ENCODE measurements at places on chromosomes 7 and 10.

DNA sequence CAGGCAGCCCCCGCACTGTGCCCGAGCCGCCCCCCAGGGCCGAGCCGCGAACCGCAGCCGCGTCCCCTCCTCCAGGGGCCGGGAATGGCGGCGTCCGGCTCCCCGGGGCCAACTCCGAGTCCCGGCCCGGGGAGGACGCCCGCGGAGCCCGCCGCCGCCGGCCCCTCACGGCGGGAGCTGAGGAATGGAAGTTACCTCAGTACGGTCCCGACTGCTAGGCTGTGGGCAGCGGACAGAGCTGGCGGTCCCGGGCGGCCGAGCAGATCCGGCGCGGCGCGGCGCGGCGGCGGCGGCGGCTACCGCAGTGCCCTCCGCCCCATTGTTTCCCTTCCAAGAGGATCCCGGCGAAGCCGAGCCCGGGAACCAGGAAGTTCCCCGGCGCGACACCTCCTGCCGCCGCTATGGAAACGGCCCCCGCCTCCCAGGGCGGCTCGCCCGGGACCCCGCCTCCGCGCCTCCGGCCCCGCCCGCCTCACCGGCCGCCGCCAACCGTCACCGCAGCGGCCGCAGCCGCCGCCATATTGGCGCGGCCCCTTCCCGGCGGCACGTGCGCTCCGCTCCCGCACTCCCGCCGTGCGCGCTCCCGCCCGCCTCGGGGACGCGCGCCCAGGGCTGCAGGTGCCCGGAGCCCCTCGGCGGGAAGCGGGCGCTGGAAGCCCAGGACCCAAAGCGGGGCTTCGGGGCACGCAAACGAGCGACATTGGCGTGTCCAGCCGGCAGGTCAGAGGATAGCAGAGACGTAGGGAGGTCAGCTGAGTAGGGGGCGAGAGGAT lies at the start of gene USP6NL:
TSS of gene USP6NL (minus strand) at position 403 of the 773 bp plus-strand sequence. CDS start 14,016 bp downstream, outside the sequence.
- peak; percentile 85 for DNase-seq

GRCh38 chr10:50222199-50222598 lies 29.1 kb downstream of the ASAH2 start:
- no peak for DNase-seq

DNA sequence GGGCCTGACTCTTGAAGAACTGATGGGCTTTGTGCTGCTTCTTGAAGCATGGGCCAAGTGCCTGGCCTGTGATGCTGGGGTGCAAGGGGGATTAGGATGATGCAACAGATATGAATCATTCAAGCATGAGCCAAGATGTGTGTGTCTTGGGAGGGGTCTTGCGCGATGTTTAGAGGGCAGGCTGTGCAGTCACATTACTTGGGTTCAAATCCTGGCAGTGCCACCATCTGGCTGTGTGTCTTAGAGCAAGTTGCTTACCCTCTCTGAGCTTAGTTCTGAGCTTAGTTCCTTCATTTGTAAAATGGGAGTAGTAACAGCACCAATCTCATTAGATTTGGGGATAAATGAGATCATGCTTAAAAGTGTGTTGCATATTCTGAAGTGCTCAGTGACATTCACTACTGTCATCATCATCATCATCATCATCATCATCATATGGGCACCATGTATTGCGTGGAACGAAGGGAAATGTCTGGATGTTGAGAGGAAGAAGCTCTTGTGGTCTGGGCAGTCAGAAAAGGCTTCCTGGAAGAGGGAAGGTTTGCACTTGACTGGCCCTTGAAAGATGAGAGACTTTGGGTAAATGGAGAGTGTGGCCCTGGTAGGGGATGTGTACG lies 9.3 kb downstream of the UNC5B start:
- no peak for DNase-seq

- no peak for DNase-seq
These were observed 107.3 kb downstream of the GALNT11 start for GRCh38 chr7:152132812-152133211.

DNA sequence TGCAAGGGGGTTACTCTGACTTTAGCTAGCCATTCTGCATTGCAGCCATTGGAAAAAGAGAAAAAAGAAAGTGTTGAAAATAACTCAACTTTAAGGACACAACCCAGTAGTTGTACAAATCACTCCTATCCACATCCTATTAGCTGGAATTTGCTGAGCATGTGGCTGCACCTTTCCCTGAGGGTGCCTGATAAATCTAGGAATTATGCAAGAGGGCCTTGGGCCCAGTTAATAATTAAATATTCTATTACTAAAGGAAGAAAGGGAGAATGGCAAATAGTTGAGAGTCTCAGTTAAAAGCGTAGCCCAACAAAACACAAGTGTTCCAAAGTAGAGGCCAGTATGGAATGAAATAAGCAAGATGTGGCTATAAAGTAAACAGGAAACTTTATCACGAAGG lies 200.9 kb upstream of the CNTNAP2 start:
- DNase-seq = no peak

DNA sequence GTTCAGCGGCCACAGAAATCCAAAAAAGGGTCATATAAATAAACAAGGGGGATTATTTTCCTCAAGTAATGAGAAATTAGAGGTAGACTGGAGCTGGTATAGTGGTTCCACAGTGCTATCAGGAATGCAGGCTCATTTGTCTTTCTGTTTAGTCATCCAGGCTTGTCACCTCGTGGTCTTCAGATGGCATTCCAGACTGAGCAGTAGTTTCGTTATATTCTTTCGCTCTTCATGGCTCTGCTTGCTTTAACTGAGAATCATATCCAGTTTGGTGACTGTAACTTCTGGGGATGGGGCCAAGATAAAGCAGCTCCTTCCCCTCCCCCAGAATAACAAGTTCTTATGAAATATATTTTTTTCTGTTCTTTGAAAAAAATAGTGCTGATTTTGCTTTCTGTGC lies 9.5 kb downstream of the ANKIB1 start:
- DNase-seq = no peak

- DNase-seq = no peak
These were observed 1281.2 kb upstream of the SORCS1 start for GRCh38 chr10:108445746-108446145.

DNA sequence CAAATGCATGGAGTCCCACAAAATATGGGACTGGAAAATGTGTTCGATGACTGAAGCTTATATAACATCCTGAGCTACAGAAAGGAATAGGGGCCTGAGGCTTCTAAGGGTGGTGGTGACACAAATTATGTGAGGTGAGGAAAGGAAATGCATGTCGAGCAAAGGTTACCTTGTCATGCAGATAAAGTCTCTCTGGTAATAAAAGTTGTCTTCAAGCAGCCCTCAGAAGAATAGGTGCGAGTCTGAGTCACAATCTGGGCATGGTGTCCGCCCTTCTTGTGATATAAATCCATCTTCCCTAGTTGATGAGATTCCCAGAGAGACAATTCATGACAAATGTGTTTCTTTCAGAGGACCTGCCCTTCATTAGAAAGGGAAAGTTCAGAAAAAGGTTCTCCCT lies 985.2 kb upstream of the C7orf33 start:
- no peak for DNase-seq

- DNase-seq = no peak
These were observed 141.1 kb upstream of the CDK13 start for GRCh38 chr7:39808796-39809481.

DNA sequence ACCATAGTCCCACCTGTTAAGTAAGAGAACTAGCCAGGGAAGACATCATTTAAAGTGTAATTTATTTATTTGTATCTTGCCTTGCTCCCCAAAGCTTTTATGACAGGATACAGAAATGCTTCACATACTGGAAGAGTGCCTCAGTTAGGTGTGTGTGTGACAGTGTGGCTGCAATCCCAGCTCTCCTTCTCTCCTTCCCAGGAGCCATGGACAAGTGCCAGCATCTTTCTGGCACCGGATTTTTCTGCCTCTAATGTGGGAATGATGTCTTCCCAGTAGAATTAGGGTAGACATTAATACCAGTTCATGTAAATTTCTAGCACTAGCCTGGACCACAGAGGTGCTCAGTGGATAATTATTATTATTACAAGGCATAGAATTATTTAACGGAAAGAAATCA lies 30.3 kb upstream of the ATXN7L1 start:
- no peak for DNase-seq

GRCh38 chr7:68454931-68455330 lies 1143.3 kb upstream of the AUTS2 start:
- no peak for DNase-seq

GRCh38 chr10:88278912-88279311 lies 304.2 kb downstream of the RNLS start:
- DNase-seq = no peak

DNA sequence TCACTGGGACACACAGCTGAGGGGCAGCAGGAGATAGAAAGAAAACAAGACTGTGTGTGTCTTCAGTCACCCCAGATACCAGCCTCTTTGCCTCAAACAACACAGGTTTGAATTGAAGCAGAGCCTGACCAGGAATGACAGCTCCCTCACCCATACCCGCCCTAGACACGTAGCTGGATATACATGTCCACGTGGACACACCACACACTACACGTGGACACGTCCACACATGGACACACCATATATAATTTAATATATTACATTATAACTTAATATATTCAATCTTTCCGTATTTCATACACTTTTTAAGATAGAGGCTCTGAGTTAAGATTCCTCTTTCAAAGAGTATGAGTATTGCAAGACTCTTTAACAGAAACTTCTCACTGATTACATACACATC lies 11.3 kb downstream of the GDF2 start:
- DNase-seq = no peak

DNA sequence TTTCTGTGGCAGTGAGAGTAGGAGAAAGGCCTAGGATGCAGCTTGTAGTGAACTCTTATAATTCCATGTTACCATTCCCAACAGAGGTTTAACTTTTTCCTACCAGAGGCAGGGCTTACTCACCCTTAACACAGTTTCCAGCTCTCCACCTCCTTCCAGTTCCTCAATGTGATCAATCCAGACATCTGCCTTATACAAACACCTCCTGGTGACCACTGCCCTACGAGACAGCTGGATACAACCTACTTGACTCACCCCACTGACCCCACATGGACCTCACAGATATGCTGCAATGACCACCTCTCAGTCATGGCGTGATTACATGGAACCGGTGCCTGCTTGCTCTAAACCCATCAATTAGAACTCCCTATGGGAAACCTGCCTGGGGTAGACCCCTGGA lies 326.5 kb downstream of the TNS3 start:
- no peak for DNase-seq

DNA sequence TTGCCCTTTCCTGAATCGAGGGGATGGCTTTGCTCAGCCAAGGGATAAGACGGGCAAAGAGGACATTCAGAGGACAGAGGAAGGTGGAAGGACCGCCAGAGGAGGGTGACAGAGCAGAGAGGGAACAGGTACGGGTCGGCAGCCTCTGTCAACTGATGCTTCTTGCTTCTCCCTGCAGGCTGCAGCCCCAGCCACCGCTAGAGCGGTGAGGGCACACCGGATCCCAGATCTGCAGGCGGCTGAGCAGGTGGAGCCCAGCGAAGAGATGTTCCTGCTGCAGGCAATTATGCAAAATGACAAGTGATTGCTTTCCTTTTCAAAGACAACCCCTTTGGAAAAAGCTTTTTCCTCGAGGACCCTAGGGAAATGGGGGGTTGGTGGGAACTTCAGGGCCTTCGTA lies 181.9 kb upstream of the ANKRD30A start:
- no peak for DNase-seq

GRCh38 chr10:78218798-78219490 lies 185.3 kb downstream of the RPS24 start:
- no peak for DNase-seq

- no peak for DNase-seq
These were observed 66.3 kb upstream of the ZRANB1 start for GRCh38 chr10:124875596-124875995.

GRCh38 chr7:3082831-3083230 lies 39.2 kb upstream of the CARD11 start:
- DNase-seq = no peak

- peak; percentile 23 for DNase-seq
These were observed 216.5 kb upstream of the MKLN1 start for GRCh38 chr7:131111081-131111576.

DNA sequence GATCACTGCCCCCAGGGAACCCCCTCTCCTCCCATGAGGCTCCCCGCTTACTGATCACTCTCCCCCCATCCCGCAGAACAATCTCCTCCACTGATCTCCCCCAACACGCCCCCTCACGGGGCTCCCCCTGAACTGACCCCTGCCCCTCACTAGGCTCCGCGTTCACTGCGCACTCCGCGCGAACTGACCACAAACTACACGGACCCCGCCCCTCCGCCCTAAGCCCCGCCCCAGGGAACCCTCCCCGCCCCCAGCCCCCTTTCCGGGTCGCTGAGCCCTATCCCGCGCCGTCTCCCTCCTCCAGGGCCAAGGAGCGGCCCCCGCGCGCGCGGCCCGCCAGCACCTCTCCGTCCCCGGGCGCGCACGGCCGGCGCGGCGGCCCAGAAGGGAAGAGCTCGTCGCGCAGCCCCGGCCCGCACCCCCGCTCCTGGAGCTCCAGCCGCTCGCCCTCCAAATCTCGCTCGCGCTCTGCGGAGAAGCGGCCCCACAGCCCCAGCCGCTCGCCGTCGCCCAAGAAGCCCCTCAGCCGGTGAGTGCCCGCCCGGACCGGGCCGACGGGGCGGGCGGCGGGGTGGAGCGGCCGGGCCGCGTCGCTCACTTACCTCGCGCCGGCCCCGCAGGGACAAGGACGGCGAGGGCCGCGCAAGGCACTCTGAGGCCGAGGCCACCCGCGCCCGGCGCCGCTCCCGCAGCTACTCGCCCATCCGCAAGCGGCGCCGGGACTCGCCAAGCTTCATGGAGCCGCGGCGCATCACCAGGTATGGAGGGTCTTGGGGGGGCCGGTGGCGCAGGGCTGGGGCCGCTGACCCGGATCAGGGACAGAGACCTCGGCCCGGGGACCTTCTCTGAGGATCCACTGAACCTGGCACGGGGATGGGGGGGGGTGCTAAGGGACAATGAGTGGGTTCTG lies 19.9 kb upstream of the HSPB1 start:
- no peak for DNase-seq

GRCh38 chr10:4691301-4691700 lies 134.7 kb upstream of the AKR1E2 start:
- peak; percentile 6 for DNase-seq

- DNase-seq = no peak
These were observed 150.4 kb downstream of the PPP1R3A start for GRCh38 chr7:113768387-113768786.

GRCh38 chr10:129161150-129161549 lies 305.9 kb upstream of the MGMT start:
- no peak for DNase-seq

DNA sequence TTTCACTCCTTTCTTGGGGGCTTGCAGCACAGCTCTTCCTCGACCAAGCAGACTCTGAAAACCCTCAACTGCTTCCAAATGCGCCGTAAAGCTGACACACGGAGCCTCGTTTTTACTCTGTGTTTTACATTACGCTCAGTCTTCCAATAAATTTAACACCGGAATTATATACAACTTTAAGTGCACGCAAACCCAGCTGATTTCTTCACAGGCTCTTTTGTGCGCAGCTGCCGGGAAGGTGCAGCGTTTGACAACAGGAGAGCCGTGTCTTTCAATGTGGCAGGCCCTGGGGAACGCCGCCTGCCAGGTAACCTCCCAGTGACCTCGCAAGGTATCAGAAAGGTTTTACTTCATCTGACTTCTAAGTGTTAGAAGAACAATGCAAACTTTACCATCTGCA lies 35.0 kb downstream of the GFRA1 start:
- no peak for DNase-seq

GRCh38 chr10:124338276-124338925 lies 80.3 kb downstream of the OAT start:
- DNase-seq = no peak

GRCh38 chr10:44935201-44935965 lies 24.2 kb upstream of the RASSF4 start:
- no peak for DNase-seq

Data from NCI-H345 (cell line).